ENCODE measurements at places on chromosomes 11 and 22. TPM values are rescaled to one million over a fixed set of nuclear protein-coding genes. Genes with fewer than 3 reads are reported as not detected.

- DNase-seq, result no peak
Measured at GRCh38 chr11:92751594-92751993, 217.9 kb upstream of the MTNR1B start.

Gene ME3
- 30.6 TPM for polyA plus RNA-seq

Gene RFPL1
- polyA plus RNA-seq, result 1.3 TPM

Gene KCNA4
- polyA plus RNA-seq, result 2.7 TPM

Gene TEAD1
- polyA plus RNA-seq, result 94.0 TPM

DNA sequence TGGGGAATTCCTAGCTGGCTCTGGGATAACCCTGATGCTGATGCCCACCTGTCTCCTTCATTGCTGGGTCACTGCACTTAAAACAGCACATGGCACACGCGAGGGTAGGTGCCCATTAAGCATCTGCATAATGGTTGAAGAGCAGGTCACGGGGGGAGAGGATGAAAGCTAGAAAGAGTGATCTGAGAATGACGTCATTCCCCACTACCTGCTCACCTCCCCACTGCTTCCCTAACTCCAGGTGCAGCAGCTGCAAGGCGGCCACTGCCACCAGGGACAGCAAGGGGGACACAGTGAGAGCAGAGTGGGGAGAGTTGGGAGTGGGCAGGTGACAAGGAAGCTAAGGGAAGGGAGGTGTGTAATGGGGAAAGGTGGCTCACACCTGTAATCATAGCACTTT lies 27.0 kb downstream of the ADA2 start:
- DNase-seq, result no peak

DNA sequence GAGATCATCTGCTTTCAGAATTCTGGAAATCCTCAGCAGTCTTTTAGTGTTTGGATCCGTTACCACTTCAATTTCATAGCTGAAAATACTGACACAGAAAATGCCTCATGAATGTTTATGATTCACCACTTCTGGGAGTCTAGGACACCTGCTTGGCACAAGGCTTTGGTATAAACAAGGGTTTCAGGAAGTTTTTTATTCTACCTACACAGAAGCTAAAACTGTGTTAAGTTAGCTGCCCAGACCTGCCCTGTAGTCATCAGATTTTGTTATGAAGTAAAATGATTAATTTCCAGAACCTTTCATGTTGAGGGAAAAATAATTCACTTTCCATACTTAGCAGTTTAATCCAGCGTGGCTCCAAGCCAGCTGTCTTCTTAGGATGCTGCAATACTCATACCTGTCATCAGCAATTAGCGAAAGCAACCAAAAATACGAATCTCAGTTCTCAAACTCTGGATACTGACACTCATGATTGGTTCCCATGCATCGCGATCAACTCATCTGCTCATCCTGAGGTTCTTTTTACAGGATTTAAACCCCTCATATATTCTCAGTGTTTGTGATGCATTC lies 458.5 kb upstream of the CCDC90B start:
- DNase-seq, result no peak

GRCh38 chr22:45887202-45888131 lies 89.5 kb downstream of the WNT7B start:
- no peak for DNase-seq

DNA sequence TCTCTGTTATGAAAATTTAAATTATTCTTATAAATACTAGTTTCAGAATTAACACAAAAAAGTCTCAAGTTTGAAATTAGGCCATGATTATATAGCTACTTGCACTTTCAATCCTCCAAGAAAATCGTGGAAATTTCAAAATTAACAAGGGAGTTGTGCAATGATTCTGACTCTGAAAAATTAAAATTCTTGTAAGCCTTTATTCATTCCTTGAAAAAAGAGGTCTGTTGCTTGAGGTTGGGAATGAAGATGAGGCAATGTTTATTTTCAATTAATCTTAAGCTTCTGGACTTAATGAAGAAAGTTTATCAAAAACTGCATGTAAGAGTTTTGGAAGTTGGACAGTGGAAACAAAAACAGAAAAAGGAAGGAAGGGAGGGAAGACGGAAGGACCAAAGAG lies 128.2 kb upstream of the FIBIN start:
- no peak for DNase-seq

GRCh38 chr22:37195921-37196320 lies 7.9 kb upstream of the C1QTNF6 start:
- DNase-seq, result no peak

Gene MPPED2
- polyA plus RNA-seq, result 19.3 TPM
